Stimulated activated CD8-positive, alpha-beta memory T cell treated with anti-CD3 and anti-CD28 coated beads, Interleukin-4, amount 100 ng/mL, for 1 hour (primary cell): ENCODE measurements at places on chromosomes 1 and 21.

DNA sequence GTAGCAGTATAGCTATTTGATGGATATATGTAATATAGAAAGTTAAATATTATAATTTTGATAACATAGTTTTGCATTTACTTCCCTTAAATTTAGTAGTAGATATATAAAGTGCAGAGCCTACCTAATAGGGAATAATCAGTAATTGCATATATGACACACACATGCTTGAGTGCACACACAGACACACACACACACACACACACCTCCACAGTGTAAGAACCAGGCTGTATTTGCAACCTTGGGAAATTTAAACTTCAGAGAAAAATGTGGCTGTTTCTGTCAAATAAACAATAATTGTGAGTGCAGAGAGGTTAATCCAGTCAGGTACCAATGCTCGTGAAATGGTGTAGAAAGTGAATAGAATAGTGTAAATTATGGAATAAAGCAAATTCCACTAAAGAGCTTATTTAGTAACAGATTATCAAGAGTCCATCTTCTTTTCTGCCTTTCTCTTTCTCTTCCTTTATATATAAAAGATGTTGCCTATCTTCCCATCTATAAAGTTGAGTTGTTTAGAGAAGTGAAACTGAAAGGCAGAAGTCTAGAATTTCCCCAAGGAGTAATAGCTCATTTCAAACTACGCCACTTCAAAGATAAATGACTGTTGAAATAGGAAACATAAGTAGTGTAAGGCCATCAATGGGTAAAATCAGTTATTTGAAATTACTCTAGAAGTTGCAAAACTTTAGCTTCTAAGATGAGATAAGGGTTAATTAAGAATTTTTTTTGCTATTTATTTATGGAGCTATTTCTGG lies 273.7 kb downstream of the SRGAP2C start:
- no peak for DNase-seq

DNA sequence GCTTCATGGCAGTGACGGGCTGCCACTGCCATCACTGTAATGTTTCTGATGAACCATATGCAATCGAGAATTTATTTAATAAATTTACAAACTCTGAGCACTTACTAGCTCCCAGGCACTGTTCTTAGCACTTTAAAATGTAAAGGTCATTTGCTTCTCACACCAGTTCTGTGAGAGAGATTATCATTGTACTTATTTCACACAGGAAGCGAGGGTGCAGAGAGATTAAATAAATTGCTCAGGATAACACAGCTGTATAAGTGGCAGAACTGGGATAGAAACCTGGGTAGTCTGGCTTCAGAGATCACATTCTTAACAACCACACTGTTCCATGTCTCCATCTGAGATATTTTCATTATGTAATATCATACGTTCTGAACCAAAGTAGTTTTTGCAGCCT lies 119.9 kb downstream of the MAST2 start:
- no peak for DNase-seq

- DNase-seq, result no peak
These were observed 14.0 kb upstream of the TCEA3 start for GRCh38 chr1:23438545-23438944.

DNA sequence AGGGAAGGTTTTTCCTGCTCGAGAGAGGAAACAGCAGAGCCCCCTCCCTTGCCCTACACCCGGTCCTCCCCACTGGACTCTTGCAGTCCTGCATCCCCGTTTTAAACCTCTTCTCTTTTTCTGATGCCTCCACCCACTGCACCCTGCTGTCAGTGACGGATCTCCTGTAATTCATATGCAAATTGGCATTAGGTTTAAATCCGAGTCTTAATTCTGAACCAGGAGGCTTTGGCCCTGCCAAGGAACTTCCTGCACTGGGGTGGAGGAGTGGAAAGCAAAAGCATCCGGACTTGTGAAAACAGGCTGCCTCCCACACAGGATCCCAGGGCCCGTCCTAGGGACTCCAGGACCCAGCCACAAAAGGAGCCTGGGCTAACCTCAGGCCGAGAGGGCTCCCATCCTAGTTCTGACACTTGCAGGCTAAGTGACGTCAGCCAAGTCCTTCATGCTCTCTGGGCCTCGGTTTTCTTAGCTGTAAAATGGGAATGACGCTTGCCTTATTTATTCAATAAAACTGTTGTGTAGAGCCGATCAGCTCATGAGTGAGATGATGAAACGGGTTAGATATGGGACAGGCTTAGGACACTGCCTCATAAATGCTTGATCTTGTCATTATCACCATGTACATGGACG lies 613.3 kb downstream of the AJAP1 start:
- no peak for DNase-seq

DNA sequence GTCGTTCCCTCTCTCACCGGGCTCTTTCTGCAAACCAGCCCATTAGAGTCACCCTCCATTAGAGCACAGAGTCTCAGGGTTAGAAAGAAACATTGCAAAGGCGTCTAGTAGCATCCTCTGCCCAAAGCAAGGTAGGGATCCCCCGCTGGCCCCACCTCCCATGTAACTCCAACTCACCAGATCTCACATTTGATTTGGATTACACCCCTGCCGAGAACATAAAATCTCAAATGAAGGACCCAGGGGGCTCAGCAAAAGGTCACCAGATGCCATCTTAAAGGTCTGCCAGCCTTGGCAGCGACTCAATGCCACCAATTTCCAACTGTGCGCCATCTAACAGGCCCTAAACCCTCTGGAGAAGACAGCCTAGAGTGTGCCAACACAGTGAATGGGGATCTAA lies 14.1 kb downstream of the C1orf87 start:
- DNase-seq, result no peak

GRCh38 chr1:203342192-203342940 lies 8.6 kb downstream of the FMOD start:
- no peak for DNase-seq

DNA sequence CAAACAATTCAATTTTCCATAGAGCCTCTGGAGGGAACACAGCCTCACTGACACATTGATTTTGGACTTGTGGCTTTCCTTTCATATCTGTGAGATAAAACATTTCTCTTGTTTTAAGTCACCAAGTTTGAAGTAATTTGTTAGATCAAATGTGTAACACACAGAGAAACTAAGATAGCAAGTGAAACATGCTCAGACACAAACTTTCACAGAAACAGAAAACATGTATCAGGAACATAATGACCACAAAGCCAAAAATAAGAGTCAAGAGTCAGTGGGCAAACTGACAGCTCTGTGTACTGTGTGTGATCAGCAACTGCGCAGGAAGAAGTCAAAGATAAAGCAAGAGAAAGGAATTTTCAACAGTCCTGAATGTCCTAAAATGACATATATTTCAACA lies 1237.5 kb downstream of the AMY1C start:
- DNase-seq, result no peak

DNA sequence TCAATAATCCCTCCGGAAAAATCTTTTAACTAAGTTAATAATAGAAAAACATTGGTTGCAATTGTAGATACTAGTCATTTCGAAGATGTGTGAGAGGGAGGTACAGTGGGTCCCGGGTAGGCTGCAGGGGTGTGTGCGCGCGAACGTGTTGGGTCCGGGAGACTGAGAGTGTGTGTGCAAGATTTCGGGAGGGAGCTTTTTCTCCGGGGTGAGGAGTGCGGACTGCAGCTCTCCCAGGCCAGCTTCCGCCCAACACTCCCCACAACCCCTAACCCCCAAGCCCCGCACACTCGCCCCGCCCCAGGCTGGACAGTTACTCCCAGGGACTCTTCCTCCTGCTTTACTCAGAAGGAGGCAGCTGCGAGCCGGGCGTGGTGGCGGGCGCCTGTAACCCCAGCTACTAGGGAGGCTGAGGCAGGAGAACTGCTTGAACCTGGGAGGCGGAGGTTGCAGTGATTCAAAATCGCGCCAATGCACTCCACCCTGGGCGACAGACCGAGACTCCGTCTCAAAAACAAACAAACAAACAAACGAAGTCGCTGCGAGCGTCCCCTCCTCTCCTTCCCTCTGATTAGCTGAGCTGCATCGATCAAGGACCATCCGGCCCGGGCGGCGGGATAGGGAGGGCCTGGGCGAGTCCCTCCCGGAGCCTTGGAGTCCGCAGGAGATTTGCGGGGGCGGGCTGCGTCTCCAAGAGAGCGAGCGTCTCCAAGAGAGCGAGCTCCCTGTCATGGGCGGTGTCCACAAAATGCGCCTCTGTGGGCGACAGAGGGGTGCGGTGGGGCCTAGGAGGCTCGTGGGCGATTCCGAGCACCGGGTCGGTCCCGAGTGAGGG lies 28.3 kb upstream of the PPM1J start:
- DNase-seq, result no peak

- DNase-seq, result peak; percentile 66
These were observed 1.1 kb upstream of the JUN start for GRCh38 chr1:58784758-58785441.

- DNase-seq, result no peak
These were observed 118.7 kb downstream of the UBR4 start for GRCh38 chr1:19091196-19091953.

- DNase-seq, result no peak
These were observed 128.7 kb downstream of the ZZZ3 start for GRCh38 chr1:77553568-77554291.

- no peak for DNase-seq
These were observed 652 bp downstream of the SNAPIN start for GRCh38 chr1:153659175-153659534.

DNA sequence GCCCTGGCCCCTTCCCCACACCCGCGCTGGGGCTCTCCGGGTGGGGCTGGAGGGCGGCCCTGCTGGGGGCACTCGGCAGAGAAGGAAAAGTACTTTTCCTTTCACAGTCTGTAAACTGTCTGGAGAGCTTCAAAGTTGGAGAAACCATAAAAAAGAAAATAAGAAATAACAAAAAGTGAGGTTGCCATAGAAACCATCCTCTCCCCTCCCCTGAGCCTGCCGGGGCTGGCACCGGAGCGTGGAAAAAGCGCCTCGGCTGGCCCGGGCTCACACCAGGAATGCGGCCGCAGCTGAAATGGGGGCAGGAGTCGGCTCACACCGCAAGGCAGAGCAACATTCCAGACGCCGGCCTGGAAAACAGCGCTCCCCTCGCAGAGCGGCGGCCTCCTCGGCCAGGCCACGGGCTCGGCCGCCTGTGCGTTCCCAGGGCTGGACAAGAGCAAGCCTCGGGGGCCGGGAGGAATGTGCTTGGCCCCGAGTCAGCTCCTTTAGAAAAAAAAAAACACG lies 69.2 kb downstream of the MORN1 start:
- DNase-seq, result no peak

GRCh38 chr1:110038271-110038670 lies 3.8 kb downstream of the STRIP1 start:
- DNase-seq, result no peak

GRCh38 chr1:94866164-94866807 lies 46.1 kb downstream of the SLC44A3 start:
- no peak for DNase-seq

- no peak for DNase-seq
These were observed 98.2 kb upstream of the VAMP3 start for GRCh38 chr1:7672864-7673263.
